Left ventricle myocardium superior (tissue), 1 donor: ENCODE measurements at places on chromosomes 2 and 18. TPM values are rescaled to one million over a fixed set of nuclear protein-coding genes. Genes with fewer than 3 reads are reported as not detected.
A peak's percentile ranks its signal among the peaks of the same experiment; 100 is the strongest.

- DNase-seq = peak; percentile 81
These were observed 2.3 kb downstream of the ZFP36L2 start for GRCh38 chr2:43224131-43224570.

GRCh38 chr2:31429759-31430438, 15.4 kb upstream of the XDH start:
- no peak for DNase-seq

DNA sequence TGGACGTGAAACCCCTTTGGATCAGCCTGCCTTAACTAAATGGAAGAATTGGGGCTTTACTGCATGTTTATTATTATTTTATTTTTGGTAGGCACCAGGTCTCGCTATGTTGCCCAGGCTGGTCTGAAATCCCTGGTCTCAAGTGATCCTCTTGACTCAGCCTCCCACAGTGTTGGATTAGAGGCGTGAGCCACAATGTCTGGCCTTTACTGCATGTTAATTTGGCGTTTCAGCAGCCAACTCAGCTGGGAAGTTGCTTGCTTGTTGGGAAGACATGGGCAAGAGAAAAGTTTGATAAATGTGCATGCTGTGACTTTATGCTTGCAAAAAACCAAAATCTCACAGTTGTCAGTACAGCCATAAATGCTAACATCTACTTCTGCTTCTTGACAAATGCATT, 105.1 kb downstream of the FMNL2 start:
- no peak for DNase-seq

The CD207 gene
- total RNA-seq = not detected

The IL1R1 gene
- 20.9 TPM for total RNA-seq

The POTEJ gene
- total RNA-seq = not detected

The AMER3 gene
- total RNA-seq = not detected
